ENCODE measurements at places on chromosomes 13 and 19.
A peak's percentile ranks its signal among the peaks of the same experiment; 100 is the strongest.

GRCh38 chr19:27654266-27654990 lies 1558.5 kb downstream of the UQCRFS1 start:
- no peak for DNase-seq

DNA sequence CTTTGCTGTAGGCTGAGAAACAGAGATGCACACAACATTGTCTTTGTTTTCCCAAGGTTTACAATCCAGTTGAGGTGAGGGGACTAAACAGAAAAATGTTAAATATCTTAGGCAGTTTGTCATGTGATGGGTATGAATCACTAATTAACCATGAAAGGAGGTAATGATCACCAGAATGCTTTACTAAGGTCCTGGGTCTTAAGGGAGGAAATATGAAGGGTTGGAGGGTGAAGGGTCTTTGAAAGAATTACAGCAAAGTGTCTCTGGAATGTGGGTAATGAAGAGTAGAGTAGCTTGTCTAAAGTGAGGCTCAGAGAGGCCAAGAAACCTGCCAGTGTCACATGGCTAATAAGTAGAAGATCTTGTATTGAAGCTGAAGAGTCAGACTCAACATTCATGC lies 19.0 kb downstream of the BIVM start:
- DNase-seq: no peak

GRCh38 chr13:111370570-111371535 lies 50.4 kb downstream of the TEX29 start:
- no peak for DNase-seq

DNA sequence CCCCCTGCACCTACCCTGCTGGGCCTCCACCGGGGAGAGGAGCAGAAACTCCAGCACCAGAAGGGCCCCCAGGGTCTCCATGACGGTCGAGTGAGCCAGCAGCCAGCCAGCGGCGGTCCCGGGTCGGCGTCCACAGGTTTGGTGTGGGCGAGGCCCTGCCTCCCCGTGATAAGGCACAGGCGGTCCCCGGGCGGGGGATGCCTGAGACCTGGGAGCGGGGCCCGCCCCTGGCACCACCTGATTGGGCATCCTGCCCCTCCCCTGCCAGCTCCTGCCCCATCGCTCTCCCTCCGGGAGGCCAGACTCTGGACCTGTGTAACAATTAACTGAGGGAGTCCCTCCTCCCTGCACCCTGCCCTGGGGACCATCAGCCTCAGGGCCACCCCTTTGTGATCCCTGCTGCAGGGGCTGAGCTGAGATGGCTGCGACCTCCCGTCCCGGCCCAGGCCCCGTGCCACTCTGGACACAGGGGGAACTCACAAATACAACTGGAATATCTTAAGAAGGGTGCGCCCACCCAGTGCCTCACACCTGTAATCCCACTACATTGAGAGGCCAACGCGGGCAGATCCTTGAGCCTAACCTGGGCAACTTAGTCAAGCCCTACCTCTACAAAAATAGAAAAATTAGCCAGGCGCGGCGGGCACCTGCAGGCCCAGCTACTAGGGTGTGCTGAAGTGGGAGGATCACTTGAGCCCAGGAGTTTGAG lies at the start of gene SMIM24:
SMIM24 (minus strand) TSS at position 143 of the 709 bp plus-strand sequence; CDS start at position 81, 62 bp downstream.
- no peak for DNase-seq

GRCh38 chr19:30028118-30028991 lies 86.3 kb downstream of the URI1 start:
- DNase-seq: no peak

GRCh38 chr19:20103091-20103740 lies 25.4 kb downstream of the ZNF90 start:
- DNase-seq: no peak

GRCh38 chr13:44237881-44238421 lies 135.7 kb upstream of the SERP2 start:
- no peak for DNase-seq

GRCh38 chr19:51727349-51727880 lies 3.6 kb upstream of the HAS1 start:
- DNase-seq: no peak

DNA sequence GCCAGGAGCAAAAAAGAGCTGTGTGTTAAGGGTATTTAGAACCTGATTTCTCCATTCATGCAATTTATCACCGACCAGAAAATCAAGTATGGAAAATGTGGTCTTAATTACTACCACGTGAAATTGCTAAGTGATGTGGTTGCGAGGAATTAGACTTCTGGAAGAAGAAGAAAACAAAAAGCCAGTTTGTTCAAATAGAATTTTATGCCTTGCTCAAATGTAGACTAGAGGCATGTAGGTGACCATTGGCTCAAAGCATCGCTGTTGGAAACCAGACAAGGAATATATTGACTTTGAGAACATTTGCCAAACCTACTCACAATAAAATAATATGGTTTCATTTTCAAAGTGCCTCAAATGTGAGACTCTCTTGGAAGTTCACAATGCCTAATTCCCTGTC lies 57.3 kb upstream of the LRCH1 start:
- no peak for DNase-seq

GRCh38 chr13:110250258-110250891 lies 56.6 kb downstream of the COL4A1 start:
- DNase-seq: no peak

DNA sequence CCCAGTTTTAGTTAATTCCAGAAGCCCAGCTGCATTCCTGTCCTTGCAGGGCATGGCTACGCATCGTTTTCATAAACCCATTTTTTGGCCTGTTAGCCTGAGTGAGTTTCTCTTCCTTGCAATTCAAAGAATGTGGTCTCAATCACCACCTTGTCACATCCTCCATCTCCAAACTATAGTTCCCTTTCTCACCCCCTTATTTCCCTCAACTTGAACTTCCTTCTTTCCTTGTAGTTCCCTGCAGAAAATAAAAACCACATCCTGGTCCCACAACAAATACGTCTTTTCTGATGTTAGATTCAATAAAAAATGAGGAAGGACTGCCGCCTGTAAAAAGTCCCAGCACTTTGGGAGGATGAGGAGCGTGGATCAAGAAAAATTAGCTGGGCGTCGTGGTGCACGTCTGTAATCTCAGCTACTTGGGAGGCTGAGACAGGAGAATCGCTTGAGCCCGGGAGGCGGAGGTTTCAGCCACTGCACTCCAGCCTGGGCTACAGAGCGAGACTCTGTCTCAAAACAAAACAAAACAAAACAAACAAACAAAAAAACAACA lies 13.2 kb downstream of the ADGRE3 start:
- DNase-seq: no peak

- DNase-seq: no peak
These were observed 313.5 kb downstream of the KLF12 start for GRCh38 chr13:73820688-73821087.

DNA sequence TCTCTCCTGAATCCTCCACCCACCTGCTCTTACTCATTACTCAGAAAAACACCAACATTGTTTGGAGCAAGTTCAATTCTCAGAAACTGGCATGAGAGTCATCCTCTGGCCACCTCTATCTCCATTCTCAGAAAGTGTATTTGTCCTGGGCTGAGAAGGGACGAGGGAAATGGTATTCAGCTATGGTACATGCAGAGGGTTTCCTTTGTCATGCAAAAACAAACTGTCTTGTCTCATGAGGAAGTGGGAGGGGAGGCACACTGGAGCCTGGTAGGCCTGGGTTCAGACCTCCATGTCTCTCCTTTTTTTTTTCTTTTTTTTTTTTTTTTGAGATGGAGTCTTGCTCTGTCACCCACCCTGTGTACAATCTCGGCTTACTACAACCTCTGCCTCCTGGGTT lies 31.9 kb upstream of the LILRA2 start:
- DNase-seq: no peak

- no peak for DNase-seq
These were observed 30.5 kb downstream of the MLLT1 start for GRCh38 chr19:6249296-6249695.

DNA sequence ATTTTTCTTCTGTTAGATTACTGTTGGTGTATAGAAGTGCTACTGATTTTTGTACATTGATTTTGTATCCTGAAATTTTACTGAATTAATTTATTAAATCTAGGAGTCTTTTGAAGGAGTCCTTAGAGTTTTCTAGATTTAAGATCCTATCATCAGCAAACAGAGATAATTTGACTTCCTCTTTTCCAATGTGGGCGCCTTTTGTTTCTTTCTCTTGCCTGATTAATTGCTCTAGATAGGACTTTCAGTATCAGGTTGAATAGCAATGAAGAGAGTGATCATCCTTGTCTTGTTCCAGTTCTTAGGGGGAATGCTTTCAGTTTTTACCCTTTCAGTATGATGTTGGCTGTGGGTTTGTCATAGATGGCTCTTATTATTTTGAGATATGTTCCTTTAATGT lies 5.6 kb upstream of the CD33 start:
- no peak for DNase-seq

DNA sequence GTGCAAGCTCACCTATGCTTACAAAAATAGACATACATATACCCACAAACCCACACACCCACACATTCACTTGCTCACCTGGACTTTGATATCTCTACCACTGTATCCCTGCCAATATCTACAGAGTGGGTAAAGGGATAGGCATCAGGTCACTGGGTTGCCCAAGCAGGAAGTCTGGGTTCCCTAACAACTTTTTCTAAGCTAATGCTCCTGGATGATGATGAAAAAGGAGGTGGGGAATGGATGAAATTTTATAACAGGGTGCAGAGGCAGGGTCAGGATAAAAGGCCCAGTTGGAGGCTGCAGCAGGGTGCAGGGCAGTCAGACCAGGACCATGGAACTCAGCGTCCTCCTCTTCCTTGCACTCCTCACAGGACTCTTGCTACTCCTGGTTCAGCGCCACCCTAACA lies at the start of gene CYP2B6:
CYP2B6 (plus strand) TSS at position 311 of the 410 bp plus-strand sequence; CDS start at position 335, 24 bp downstream.
- DNase-seq: no peak

DNA sequence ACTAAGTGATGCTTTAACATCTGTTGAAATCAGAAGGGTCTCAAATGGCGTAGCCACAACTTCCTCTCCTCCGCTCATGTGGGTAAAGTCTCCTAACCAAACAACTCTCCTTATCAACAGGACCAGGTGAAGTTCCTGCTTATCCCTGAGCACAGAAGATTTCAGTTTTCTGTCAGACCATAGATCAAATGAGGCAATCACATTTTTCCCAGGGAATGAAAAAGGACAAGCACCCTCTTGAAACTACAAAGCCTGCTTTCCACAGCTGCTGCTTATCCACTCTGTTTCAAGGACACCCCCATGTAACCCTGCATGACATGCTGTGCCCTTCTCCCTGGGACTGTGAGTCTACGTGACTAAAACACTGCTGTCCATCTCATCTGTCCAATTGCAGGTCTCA lies 788.3 kb upstream of the SLITRK5 start:
- no peak for DNase-seq

DNA sequence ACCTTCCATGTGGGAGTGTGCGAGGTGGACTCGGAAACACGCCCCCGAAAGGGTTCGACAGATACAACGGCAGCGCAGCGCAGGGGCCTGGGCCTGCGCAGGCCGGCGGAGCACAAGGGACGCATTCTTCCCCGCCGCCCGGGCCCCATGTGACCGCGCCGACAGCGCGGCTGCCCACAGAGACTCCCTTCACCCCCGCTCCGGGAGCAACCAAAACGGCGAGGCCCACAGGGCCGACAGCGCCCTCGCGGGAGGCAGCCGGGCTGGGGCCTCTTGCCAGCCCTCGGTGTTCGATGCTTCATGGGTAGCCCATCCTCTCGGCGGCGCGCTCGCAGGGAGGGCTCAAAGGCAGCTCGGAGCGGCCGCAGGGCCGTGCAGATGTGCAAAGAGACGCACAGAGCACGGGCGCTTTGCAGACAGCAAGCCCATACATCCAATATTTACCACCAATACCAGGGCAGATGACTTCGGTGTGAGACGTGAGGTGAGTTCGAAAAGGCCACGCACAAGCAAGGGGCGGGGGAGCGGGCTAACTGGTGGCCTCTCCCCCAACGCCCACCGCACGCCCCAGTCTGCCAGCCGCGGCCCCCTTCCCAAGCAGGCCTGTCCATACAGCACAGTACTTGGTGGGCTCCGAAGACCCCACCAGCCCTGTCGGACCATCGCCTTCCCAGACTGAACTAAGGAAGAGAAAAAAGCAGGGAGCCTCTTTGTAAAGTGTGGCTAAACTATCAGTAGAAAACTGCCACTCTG lies 89.9 kb downstream of the CRYL1 start:
- no peak for DNase-seq

GRCh38 chr13:32001154-32001768 lies 30.3 kb upstream of the FRY start:
- DNase-seq: no peak

DNA sequence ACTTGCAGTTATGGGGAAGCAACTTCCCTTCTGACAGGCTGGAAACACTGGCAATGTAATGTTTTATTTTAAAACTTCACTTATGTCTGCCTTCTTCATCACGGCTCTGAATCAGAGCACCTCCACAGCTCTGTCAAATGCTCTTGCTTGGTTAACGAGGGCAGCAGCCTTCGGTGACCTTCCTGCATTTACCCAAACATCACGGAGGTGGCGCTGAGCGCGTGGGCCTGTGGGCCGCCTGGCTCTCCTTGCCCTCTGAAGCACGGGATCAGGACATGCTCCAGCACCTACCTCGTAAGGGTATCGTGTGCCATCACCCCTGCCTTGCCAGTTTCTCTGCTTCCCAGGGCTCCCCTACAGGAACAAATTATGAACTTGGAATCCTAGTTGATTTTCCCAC lies 310.0 kb downstream of the TEX29 start:
- DNase-seq: no peak

- no peak for DNase-seq
These were observed 7.2 kb downstream of the NCAN start for GRCh38 chr19:19218911-19219310.

DNA sequence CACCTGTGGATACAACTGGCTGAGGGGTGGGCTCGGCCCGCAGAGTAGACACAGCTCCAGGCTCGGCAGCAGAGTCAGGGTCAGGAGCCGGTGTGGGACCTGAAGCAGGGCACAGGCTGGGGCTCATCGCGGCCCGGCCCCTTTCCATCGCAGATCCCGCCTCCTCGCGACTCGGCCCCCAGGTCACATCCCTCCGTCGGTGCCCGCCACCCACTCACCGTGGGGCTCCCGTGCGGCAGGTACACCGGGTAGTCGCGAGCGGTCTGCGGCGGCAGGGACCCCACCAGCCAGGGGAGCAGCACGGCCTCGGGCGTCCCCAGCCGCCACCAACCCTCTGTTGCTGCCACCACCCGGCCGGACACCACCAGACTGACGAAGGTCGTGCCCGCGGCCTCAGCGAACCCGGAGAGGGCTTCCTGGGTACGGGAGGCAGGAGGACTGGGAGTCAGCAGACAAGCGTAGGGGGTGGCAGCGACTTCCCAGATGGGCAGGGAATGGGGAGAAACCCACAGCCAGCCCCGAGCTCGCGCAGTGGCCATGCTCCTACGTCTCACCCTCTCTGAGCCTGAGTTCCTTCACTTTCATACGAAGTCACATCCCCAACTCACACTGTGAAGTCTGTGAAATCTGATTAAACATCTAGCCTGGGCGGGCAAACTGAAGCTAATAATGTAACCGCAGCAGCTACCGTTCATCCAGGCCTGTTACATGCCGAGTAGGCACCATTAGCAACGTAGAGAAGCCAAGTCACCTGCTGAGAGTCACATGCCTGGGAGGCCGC lies 3.7 kb downstream of the FUZ start:
- peak; percentile 47 for DNase-seq

- DNase-seq: no peak
These were observed 23.4 kb upstream of the SLC7A10 start for GRCh38 chr19:33248954-33249613.
